Activated T-cell treated with anti-CD3 and anti-CD28 coated beads, Interleukin-2, amount 50 U/mL, for 72 hours (primary cell): ENCODE measurements at places on chromosomes 6 and 20. TPM values are rescaled to one million over a fixed set of nuclear protein-coding genes. Genes with fewer than 3 reads are reported as not detected.

- no peak overlapping the region for H3K27ac ChIP-seq
- H3K4me3 ChIP-seq = no peak overlapping the region
- peaks cover 11% of the 10 kb centered on the region for H3K4me1 ChIP-seq
Observed at GRCh38 chr6:56840467-56841380, 114.2 kb upstream of the BEND6 start.

Gene SLC22A7
- not detected for total RNA-seq

Gene CRISP3
- not detected for total RNA-seq

Gene FAM184A
- total RNA-seq = 18.5 TPM
